Naive thymus-derived CD4-positive, alpha-beta T cell (primary cell): ENCODE measurements at places on chromosomes 12 and 14. TPM values are rescaled to one million over a fixed set of nuclear protein-coding genes. Genes with fewer than 3 reads are reported as not detected.

GRCh38 chr14:42277840-42278239 is 671.2 kb downstream of the LRFN5 start:
- no peak overlapping the region for H3K27ac ChIP-seq
- no peak overlapping the region for H3K4me3 ChIP-seq
- no peak for DNase-seq
- no peaks in the 10 kb centered on the region for H3K27me3 ChIP-seq
- H3K4me1 ChIP-seq, result no peaks in the 10 kb centered on the region

GRCh38 chr12:19482551-19483109 is 43.3 kb downstream of the AEBP2 start:
- DNase-seq, result no peak
- no peak overlapping the region for H3K27ac ChIP-seq
- peaks cover 26% of the 10 kb centered on the region for H3K4me1 ChIP-seq
- H3K27me3 ChIP-seq, result no peaks in the 10 kb centered on the region
- H3K36me3 ChIP-seq, result no peaks in the 10 kb centered on the region

ESR2 gene
- total RNA-seq, result not detected

DNA sequence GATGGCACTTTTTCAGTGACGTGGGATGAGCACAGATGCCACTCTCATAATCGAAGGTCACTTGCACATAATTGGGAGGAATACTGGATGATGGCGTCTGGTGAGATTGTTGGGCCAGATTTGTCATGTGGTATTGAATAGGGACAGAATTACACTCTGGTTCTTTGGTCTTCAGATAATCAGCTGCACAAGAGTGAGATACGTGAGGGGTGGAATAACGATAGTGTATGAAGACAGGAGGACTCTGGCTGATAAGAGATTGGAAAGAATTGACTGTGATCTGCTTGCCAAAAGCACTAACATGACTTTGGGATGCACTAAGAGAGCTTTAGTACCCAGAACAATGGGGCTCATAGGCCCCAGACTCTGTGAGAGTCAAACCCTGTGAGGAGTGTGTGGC is 7.0 kb upstream of the RABGGTA start:
- no peaks in the 10 kb centered on the region for H3K36me3 ChIP-seq
- H3K27me3 ChIP-seq, result no peaks in the 10 kb centered on the region
- DNase-seq, result no peak
- no peak overlapping the region for H3K4me3 ChIP-seq
- H3K4me1 ChIP-seq, result peaks cover 6% of the 10 kb centered on the region
- no peak overlapping the region for H3K27ac ChIP-seq

CLEC2A gene
- total RNA-seq, result not detected
